ENCODE measurements at places on chromosomes 3 and 15.

DNA sequence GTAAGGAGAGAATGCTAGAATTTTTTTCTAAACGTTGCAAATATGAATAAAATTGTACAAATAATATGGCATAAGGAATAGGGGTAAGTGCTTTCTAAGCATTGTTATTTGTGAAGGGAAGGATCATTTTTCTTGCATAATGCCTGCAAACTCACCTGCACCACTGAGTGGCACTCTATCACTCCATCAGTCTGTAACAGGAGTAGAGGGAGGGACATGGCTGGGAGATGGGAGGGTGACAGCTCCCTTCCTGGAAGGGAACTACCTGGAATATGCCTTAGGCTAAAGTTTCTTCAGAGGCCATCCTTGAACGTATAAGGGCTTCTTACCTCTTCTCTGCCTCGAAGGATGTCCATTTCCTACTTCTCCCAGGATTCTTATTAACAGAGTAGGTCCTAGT, 3.0 kb downstream of the NAALADL2 start:
- no peak for DNase-seq

GRCh38 chr3:2512881-2513280, 414.2 kb downstream of the CNTN4 start:
- no peak for DNase-seq

DNA sequence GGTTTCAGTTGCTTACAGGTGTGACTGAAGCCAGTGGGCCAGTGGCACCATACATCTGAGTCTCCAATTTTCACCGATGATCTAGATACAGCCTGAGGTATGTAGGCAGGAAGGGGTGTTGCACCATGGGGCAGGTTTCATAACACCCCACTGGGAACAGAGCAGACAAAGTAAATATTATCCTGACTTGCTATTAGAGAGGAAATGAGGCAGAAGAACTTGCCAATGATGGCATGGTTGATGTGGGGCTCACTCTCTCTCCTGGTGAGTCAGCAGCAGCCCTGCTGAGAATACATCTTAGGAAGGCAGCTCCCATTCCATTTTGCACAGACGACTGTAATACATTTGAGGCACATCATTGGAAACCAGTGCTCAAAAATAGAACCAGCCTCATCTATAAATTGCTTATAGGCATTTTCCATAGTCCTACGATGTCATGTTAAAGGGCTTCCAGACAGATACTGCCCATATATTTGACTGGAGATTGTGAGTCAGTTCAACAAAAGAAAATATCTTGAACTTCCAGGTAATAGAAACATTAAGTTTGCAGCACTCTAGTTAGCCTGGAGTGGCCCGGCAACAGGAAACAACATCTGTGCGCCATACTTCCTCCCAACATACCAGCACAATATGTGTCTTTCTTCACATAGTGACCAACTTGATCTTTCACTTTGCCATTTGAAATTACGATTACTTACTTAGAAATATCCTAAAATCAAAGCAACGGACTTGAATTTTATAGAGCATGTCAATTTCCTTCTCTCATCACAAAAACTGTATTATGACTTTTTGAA, 175.5 kb downstream of the NECTIN3 start:
- no peak for DNase-seq

DNA sequence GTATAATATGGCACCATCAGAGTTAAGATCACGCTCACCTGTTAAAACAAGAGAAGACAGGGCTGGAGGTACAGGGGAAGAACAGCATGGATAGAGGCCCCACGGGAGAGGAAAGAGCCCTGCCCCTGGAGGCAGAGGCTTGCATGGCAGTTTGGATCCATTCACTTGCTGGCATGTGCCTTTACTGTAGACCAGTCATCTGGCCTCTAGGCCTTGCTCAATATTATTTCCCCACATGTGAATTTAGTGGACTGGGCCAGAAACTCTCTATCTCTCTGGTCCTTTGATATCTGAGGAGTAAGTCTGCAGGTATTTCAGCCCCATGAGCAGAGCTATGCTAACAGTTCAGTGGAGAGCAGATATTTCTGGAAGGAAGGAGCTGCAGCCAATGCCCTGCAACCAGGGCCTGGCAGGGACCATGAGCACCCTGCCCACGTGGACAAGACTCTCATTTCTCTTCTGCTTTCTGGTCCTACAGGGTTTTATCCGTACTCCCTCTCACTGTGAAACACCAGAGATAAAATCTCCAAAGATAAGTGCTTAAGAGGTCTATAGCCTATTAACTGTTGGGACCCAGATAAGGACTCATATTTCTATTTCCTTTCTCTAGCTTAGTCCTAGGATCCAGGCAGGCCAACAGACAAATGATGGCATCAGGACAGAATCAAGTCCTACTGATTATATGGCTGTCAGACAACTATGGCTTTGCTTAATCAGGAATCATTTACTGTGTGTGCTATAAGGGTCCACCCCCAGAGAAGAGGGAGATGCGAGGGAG, 65.0 kb downstream of the CLDN11 start:
- DNase-seq = no peak

DNA sequence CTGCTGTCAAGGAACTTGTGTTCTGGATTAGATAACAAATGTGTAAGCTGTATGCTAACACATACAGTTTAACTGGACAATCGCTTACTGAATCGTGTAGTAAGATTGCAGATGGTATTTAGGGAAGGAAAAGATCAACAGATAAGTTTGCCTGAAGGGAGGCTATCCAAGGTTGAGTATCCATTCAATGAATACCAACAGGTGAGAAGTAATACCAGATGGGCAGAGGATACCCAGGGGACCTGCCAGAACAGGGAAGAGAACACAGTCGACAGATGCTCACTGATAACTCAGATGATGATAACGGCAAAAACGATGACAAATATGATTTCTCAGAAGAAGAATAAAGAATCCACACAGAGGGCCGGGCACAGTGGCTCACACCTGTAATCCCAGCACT, 3.2 kb upstream of the UACA start:
- DNase-seq = no peak

- no peak for DNase-seq
Observed at GRCh38 chr15:43121863-43122262, 11.5 kb upstream of the TMEM62 start.

- no peak for DNase-seq
Observed at GRCh38 chr3:66508461-66508860, 7.6 kb upstream of the LRIG1 start.

GRCh38 chr3:56960234-56960917, 100.1 kb upstream of the SPATA12 start:
- no peak for DNase-seq

DNA sequence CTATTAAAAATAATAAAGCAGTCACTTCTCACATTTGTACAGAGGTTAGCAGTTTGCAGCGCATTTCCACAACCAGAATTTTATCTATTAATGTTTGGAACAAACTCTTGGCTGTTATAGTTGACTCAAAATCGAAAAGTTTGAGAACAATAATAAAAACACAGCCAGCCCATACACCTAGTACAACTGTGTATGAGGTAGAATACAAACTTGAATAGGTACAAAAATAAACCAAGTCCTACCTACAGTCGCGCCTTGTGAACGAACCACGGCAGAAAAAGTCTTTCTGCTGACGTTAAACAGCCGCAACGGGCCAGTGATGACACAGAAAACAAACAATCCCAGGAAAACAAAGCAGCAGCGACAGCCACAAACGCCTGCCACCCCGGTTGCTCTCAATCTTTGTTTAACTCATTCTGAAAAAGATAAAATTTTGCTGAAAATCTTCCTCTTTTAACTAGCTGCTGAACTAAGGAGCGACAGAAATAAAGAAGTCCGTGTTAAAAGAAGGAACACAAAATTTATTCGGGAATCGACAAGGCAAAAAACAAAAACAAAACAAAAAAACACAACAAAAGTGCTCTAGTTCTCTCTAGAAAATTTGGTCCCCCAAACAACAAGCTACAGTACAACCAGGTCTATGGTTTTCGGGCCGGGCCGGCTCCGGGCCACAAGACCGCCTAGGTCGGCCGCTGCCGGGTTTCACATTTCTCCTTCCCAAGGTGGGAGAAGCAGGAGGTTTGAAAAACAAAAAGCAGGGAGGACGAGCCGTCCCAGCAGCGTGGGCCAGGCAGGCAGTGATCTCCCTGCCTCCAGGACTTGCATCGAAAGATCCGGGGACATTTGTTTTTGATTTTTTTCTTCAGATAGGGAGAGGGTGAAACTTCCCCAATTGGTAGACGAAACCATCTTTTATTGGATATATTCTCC, 2.9 kb downstream of the FOXL2 start:
- DNase-seq = no peak

GRCh38 chr3:150259526-150260397, 148.3 kb upstream of the TSC22D2 start:
- DNase-seq = no peak

- DNase-seq = peak; percentile 85
Observed at GRCh38 chr3:138222131-138222941, 35.2 kb downstream of the ARMC8 start.

DNA sequence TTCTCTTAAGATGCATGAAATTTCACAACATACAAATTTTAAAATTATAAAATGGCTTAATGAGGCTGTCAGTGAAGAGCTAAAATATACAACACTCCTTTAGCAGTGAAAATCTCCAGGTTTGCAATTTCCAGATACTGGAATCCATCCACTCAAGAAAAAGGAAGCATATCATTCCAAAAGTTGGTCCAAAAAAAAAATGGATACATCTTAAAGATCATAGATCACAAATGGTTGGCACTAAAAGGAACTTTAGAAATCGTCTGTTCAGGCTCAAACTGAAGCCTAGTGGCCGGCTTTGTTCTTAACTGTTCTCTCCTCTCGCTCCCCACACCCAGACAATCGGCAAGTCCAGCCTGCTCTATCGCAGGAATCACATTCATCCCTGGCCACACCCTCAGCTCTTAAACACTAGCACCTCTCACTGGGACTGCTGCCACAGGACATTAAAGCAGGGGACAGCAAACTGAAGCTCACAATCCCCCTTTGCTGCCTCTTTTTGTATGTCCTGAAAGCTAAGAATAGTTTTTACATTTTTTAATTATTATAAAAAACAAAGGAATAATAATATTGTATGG, 130.3 kb upstream of the CDIN1 start:
- DNase-seq = no peak

GRCh38 chr15:34709866-34710265, 44.9 kb downstream of the GJD2 start:
- DNase-seq = no peak

GRCh38 chr3:51673181-51673801, 2.2 kb downstream of the TEX264 start:
- DNase-seq = no peak

- no peak for DNase-seq
Observed at GRCh38 chr3:150158943-150159625, 188.4 kb upstream of the PFN2 start.

GRCh38 chr15:31098491-31098917, 3.0 kb downstream of the TRPM1 start:
- DNase-seq = no peak

GRCh38 chr15:81642451-81642990, 268.5 kb upstream of the TMC3 start:
- DNase-seq = no peak

DNA sequence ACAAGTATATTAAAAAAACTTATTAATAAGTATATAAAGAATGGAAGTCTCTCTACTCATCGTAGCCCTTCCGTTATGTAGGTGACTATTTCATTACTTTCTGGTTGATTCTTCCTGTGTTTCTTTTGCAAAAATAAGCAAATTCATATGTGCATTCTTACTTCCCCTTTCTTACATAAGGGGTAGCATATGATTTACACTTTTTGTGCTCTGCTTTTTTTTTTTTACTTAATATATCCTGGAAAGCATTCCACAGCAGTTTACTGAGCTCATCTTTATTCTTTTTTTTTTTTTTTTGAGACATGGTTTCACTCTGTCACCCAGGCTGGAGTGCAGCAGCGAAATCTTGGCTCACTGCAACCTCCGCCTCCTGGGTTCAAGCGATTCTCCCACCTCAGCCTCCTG, 12.9 kb downstream of the SCAMP5 start:
- DNase-seq = peak; percentile 60

- DNase-seq = no peak
Observed at GRCh38 chr3:122893754-122894668, 99.1 kb downstream of the SLC49A4 start.

GRCh38 chr3:64677961-64678716, 9.7 kb downstream of the ADAMTS9 start:
- no peak for DNase-seq

DNA sequence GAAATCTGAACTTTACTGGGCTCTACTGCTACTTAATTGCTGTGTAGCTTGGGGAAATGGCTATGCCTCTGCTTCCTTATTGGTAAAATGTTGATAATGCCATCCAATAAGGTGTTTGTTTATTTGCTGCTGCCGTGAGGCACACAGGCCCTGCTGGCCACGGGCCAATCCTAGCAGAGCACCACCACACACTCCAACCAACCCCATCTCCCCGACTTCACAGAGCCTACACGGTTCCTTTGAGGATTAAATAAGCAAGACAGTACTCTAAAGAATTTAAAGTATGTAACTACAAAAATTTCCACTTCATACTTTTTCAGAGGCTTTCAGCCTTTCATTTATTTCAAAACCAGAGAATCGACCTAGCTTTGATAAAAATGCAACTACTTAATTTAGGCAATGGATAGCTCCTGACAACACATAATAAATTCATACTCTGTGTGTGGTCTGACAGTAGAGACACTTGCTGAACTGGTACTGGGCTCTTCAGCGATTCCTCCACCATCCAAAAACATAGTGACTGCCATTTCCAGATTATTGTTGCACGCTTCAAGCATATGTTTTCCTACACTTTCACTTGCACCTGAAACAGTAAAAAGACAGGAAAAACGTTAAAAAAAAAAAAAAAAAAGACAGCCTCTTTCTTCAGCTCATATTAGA, 25.3 kb downstream of the UBXN7 start:
- DNase-seq = no peak

- peak; percentile 45 for DNase-seq
Observed at GRCh38 chr3:179603321-179603720, 1.1 kb downstream of the MRPL47 start.

GRCh38 chr15:79943820-79944219, 27.2 kb downstream of the BCL2A1 start:
- DNase-seq = peak; percentile 82

GRCh38 chr15:69523010-69524001, 70.7 kb downstream of the RPLP1 start:
- DNase-seq = peak; percentile 59

GRCh38 chr3:126954141-126954842, 28.6 kb upstream of the PLXNA1 start:
- peak; percentile 74 for DNase-seq

DNA sequence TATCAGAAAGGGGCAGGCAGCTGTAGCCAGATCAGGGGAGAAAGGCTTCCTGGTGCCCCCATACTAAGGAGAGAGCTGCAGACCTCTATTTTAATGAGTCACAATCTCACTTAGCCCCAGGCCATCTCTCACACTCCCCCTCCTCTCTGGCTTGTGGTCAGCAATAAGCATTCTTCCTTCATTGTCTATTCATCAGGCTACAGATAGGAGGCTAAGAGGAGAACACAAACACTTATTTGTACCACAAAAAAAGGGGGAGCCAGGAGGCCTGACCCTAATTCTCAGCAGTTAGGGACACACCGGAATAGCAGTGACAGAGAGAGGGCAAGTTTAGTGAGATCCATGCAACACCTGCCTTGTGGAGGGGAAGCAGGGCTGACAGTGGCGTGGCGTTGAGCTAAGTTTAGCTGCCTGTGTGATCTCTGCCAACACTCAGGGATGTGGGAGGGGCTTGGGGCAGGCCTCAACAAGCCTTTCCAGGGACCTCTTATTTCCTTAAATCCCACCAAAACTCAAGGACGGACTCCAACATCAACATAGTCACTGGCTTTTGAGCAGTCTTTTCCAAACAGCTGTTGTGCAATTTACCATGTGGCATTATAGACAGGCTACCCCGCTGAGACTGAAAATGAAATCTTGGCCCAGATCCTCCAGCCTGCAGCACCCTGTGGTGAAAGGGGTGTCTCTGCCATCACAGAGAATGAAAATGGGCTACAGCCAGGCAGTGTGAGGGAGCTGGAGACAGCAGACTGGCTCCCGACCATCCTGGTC, 191.9 kb upstream of the TSC22D2 start:
- no peak for DNase-seq

Measured in inflammatory macrophage treated with lipopolysaccharide for 4 hours (primary cell).